ENCODE measurements at places on chromosomes 5 and 9.
A peak's percentile ranks its signal among the peaks of the same experiment; 100 is the strongest.

DNA sequence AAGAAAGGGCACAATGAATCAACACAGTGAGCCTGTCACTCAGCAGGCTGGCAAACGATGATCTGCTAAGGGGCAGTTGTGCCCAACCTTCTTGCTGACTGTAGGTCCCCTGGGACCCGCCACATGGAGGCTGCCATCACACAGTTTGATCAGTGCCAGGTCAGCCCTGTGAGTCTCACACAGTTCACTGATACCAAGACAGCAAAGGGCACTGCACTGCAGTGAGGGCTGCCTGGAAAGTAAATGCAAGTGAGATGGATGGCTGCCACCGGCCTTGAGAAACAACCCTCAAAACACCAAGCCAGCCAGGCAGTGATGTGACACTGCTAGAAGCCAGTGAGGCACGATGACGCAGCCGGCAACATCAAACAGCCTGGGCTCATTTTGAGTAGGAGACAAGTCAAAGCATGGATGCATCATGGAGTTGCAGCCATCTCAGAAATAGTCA lies 30.3 kb downstream of the FOXD1 start:
- no peak for DNase-seq

- no peak for DNase-seq
These were observed 142.4 kb upstream of the IRX4 start for GRCh38 chr5:2024986-2025721.

DNA sequence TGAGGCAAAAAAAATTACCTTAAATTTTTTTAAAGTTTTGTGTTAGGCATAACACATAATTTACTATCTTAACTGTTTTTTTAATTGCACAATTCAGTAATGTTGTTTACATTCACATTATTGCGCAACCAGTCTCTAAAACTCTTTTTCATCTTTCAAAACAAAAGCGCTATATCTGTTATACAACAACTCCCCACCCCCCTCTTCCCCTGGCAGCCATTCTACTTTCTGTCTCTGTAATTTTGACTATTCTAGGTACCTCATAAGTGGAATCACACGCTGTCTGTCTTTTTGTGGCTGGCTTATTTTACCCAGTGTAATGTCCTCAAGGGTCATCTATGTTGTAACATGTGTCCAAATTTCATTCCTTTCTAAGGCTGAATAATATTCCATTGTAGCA lies 241.5 kb upstream of the DMRT1 start:
- no peak for DNase-seq

DNA sequence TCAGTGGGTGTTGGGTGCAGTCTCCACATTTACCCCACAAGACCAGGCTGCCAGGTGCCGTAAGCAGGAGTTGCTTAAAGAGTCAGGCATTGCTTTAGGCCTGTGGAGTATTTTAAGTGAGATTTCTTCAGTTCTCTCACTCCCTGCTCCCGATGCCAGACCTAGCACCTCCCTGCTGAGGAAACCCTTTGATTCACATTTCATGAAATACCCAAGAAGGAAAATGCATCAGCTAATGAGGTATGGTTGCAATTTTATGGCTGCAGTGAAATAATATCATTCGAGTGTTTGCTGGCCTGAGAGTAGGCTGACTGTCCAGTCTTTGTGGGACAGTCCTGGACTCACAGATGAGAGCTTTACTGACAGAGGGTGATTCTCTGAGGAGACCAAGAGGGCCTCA lies 67.4 kb upstream of the CTSL start:
- no peak for DNase-seq

GRCh38 chr9:112283582-112284253 lies 49.7 kb downstream of the PTBP3 start:
- DNase-seq = no peak

- DNase-seq = no peak
These were observed 61.0 kb downstream of the SUB1 start for GRCh38 chr5:32646061-32646969.

DNA sequence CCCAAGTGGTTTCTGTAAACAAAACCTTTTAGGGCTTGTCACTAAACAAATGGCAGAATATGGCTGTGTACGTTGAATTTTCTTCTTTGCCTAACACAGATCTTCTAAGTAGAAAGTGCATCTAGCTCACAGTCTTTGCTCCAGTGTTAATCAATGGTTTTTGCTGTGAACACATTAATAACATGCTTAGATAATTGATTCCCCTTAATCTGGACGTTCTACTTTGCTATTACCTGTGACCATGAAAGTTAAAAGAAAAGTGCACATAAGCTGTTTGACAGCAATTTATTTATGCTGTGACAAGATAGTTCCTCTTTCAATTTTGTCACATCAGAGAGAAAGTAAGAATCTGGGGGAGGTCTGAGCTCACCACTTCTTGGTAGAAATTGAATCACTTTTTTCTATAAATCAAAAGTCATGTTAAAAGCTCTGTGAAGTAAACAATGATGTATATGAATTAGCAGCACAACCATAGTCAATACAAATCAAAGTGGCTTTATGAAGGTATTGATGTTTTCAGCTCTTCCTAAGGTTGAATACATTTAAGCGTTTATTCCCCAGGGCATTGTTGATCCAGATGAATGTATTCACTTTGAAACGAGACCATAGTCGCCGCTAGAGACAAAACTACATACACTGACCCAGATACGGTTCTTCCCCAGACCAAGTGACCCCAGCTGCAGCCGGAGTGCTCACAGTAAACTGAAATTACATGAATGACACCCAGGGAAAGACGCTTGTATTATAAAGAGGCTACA lies 174.6 kb upstream of the ZNF608 start:
- DNase-seq = no peak

- DNase-seq = no peak
These were observed 122.2 kb upstream of the CACNA1B start for GRCh38 chr9:137755261-137755927.

DNA sequence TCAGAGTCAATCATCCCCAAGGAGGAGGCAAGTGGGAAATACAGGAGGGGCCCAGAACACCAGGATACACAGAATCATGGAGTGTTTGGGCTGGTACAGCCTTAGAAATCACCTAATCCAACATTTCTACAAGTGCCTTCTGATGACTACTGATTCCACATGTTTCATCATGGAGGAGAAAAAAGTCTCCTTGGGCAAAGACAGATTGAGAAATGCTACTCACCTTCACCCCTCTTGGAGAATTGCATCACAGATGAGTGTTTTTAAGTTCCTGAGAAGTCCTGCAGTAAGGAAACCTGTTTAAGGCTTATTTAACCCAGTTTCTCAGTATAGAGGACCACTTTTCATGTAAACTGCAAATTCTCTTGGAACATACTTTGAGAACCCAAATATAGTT lies 2.2 kb upstream of the SLIT3 start:
- DNase-seq = no peak

DNA sequence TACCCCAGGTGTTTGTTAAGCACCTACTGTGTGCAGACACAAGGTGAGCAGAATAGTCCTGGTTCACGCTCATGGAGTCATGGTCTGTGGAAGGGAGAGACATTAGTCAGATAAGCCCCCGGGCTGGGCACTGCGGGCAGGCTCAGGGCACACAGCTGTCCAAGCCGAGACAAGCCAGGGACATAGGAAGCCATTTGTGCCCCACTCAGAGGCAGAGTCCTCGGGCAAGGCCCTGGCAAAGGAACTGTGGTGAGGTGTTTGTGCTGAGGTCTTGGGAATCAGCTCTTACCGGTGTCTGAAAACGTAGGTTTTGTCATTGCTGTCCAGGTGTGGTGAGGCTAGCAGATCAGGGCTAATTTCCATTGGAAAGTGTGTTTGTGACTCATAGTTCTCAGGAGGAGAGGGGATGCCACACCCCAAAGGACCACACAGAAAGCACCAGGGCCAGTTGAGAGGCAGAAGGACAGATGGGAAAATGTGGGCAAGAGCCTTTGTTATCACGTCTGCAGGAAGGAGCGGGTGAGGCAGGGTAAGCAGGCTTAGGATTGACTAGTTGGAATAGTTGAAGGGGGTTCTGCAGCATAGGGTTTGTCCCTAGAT lies 46.1 kb upstream of the NEURL1B start:
- DNase-seq = no peak

DNA sequence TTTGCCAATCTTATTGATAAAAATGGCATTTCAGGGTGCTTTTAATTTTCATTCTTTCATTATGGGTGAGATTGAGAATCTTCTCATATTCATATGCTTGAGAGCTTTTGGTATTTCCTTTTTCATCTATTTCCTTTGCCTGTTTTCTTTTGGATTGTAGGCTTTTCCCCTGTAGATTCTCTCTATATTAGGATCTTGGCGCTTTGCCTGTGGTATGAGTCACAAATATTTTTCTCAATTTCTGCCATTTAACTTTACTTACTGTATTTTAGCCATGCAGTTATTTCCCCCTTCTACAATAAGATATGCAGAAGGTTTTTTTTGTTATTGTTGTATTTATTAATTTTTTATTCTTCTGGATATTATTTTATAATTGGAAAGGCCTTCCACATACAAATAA lies 21.5 kb upstream of the KLF9 start:
- DNase-seq = peak; percentile 41

GRCh38 chr9:28720746-28721145 lies 1147.5 kb upstream of the C9orf72 start:
- no peak for DNase-seq

DNA sequence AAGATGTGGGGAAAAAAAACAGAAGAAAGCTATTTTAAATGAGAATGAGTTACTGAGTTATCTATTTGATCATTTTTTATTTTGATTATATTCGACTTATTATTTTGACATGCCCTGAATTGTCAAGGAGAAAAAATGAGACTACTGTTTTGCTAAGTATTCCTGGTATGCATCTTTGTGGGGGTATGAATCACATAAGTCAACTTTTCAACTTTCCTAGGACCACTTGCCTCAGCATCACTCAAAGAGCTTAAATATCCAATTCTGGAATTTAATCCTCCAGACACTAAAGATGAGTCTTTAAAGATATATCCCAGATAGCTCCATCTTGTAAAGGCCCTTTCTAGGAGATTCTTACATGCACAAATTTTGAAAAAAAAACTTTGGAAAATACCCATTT lies 17.4 kb upstream of the SPDL1 start:
- no peak for DNase-seq

DNA sequence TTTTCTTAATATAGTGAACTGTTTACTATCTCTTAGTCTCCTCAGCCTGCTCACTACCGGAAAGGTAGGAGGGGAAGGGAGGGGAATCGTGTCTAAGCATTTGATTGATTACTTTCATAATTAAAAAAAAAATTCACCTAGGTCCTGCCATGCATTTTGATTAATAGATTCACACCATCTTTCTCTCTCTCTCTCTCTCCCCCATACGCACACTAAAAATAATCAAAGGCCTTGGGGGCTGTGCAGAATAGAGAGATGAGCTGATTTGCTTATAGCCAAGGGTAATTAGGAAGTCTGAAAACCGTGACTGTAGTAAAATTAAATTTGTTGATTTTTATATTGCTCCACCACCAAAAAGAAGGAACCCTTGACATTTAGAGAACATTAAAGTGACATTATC lies 49.6 kb downstream of the CD180 start:
- no peak for DNase-seq

DNA sequence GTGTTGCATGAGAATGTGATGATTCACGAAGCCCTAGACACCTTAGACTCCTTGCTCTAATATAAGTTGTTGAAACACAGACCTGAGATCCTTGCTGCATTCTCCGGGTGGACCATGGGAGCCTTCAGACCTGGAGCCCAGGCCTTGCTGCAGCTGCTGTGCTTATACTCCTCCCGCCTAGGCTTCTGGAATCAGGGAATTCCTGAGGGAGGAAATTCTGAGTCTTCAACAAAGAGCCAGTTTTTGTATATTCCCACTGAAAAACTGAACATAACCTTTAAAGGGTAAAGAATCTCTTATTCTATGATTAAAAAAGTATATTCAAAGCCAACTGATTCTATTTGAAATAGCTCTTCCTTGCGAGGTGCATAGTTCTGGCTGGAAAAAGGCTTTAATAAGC lies 245.1 kb upstream of the ELAVL2 start:
- no peak for DNase-seq

DNA sequence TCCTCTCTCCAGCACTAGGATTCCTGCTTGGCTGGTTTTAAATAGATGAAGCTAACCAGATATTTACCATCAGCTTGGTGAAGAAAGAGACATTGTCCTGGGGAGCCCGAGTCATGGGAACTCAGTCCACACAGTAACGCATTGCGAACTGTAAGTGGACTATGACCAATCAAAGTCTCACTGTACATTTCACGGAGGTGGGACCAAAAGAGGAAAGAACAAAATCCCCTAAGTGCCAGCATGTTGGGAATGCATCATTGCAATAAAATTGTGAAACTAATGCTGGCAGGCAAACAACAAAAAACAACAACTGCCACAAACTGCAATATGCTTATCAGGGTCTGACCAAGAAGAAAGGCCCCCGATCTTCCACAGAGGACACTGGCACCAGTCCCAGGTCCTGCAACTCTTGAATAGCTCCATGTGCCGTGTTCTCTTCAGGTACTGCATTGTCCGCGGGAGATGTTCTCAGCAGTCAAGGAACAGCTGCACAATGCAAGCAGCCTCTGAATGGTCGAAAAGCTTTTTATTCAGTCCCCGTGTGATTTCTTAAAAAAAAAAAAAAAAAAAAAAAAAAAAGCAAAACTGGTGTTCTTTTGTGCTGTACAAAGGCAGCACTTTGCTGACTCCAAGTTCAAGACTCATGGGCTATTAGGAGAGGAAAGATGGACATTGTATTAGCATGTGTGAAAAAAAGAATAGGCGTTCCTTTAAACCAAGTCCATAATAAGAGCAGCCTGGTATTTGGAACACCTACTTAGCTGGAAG lies 38.1 kb downstream of the SEMA6A start:
- no peak for DNase-seq

GRCh38 chr5:67730917-67731474 lies 484.6 kb upstream of the PIK3R1 start:
- DNase-seq = no peak

DNA sequence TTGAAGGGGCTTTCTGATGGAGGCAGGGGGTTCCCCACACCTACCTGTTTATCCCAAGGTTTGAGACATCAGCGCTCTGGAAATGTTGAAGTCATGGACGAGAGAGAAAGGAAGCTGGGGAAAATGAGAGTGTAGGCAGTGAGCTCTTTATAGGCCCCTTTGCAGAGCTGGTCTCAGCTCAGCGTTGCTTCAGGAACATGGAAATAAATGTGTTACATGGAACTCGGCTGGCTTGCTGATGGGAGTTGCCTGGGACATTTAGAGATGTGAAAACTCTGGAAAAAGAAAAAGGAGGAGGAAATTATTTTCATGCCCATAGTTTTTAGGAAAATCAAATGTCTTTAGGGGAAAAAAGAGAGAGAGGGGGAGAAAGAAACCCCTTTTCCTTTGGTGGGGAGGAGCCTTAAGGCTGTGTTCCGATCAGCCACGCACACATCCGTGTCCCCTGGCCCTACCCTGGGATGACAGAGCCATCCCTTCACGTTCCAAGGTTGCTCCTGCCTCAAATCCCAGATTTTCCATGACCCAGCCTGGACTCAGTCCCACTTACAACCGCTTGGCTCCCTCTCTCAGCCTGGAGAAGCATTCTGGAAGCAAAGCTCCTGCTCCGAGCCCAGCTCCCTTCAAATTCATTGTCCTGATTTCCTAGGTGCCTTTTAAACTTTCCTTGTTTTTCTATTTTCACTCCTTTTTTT lies 78.3 kb downstream of the COL27A1 start:
- DNase-seq = no peak

- DNase-seq = no peak
These were observed 35.8 kb downstream of the PJA2 start for GRCh38 chr5:109373932-109374331.

GRCh38 chr9:136625101-136626065 lies 37.3 kb upstream of the EGFL7 start:
- DNase-seq = no peak

All from GM04504 (cell line).